ENCODE measurements at places on chromosomes 5 and 9.

DNA sequence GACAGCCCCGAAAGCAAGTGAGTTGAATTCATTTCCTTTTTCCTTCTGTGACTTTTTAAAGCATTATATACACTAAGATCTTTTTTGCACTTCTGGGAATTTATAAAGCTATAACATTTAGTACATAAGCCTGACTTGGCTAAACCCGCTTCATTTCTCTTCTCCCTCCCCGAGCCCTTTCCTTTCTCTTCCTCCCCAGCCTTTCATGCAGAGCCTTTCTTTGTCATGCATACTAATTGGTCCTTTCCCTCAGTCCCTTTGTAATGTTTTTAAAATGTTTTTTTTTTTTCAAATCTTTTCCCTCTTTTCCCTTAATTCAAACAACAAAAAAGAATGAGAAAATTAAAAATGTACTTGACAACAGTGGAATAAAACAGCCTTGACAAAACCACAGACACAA lies 246.4 kb downstream of the PSAT1 start:
- DNase-seq: no peak

DNA sequence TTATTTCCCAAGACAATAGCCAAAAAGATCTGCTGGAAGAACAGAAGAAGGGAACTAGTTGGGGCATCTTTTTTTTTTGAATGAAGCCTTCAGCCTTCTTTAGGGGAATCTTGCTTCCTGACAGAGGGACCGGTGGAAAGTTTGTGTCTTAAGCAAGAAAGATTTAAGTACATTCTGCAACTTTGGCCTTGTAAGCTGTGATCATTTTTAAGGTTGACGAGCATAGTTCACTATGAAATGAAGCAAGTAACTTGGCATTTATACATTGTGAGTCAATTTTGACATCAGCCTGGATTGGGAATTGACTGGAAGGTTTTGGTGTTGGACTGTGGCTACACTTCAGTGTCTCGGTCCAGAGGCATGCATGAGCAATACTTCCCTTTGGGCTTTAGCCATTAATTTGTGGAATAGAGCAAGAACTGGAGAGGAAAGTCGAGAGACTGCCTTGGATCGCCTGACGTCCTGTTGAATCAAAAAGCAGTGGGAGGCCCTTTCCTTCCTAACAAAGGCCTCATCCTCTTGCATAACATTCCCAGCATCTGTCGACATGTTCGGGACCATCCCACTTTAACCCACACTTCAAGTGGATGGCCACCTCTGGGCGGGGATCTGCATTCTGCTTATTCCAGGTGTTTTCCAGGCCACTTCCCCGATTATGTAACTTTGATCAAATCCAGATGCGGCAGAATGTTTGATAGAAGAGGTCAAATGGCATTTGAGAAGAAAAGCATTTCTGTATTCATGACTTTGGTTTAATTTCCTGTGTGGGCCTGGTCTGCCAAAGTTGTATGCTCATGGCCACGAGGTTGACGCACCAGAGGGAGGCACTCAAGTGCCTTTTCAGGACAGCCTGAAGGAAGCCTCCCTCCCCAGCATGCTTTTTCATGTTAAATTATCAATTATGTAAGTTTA lies 12.5 kb downstream of the ABL1 start:
- DNase-seq: no peak

GRCh38 chr5:89698028-89698427 lies 711.5 kb downstream of the CETN3 start:
- DNase-seq: no peak

DNA sequence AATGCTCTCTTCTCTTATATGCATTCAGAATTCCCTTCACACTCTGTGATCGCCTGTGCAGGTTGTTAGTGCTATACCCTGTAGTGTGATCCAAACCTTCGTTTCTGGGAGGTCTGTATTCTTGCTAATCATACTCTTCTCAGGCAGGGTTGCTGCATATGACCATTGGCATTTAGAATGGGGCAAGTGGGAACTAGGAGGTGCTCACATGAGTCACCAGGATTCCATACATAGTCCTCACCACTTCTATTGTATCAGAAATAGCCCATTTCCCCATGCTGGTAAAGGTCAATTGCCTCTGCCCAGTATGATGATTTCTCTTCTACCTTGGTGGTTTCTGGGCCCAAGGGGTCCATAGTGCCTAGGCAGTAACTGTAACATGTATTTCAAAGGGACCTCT lies 443.5 kb upstream of the CDH6 start:
- DNase-seq: no peak

GRCh38 chr9:87213948-87214347 lies 266.6 kb upstream of the GAS1 start:
- DNase-seq: no peak

GRCh38 chr9:96619491-96620180 lies at the start of gene CDC14B:
TSS of gene CDC14B (minus strand) at chr9:96619843. CDS start at chr9:96619378, 465 bp downstream.
- DNase-seq: peak; percentile 84

DNA sequence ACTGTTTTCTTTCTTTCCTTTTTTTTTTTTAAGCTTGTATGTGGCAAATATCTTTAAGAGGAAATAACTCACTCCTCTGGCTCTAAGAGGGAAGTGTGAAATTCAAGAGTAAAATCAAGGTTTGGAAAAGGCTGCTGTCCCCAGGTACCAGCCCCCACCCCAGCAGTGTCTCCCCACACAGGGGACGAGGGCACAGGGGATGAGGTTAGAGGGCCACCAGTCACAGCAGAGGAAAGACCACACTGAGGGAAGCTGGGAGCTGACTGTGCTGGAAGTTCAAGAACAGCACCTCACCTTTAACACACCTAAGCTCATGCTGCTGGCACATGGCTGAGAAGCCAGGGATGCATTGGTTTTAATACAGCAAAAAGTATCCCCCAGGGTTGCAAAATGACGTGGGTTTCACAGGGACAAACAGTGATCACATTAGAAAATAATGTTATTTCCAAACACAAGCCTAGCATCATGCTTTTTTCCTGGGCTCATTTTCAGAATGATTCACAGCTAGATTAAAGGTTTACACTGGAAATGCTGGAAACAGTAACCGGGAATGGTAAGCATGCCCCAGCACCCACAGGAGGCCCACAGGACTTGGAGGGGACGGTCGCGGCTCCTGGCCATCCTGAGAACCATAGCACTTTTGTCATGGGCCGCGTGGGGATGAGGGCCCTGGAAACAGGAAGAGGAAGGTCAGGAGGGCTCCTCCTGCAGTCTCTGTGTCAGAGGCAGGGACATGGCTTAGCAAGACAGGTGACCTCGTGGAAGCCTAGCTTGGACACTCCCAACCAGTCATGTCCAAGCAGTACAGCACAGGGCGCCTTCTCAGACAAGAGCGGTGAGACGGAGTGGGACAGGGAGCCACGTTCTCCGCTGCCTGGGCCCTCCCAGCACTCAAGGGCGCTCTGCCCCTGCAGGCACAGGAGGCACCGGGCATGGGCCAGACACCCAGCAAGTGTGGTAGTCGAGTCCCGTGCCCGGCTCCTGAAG lies 6.9 kb downstream of the LPCAT1 start:
- no peak for DNase-seq

DNA sequence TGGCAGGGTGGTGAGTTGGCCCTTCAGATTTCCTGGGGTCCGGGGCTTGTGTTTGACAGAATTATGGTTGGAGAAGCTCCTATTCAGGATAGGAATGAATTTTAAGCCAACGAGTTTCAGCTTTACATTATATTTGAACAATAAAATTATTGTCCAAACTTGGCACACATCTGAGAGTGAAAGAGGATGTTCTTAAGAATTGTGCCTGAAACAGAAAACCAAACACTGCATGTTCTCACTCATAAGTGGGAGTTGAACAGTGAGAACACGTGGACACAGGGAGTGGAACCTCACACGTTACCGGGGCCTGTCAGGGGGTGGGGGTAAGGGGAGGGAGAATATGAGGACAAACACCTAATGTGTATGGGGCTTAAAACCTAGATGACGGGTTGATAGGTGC lies 111.8 kb upstream of the ACTBL2 start:
- no peak for DNase-seq

GRCh38 chr9:135066291-135066690 lies 21.2 kb upstream of the OLFM1 start:
- no peak for DNase-seq

All from hypothalamus (tissue), 51 donors.